ENCODE measurements at places on chromosomes 11 and 22. TPM values are rescaled to one million over a fixed set of nuclear protein-coding genes. Genes with fewer than 3 reads are reported as not detected.

- DNase-seq, result peak; percentile 89
- peaks cover 8% of the 10 kb centered on the region for H3K36me3 ChIP-seq
- H3K4me1 ChIP-seq, result peaks cover 18% of the 10 kb centered on the region
- H3K27me3 ChIP-seq, result no peaks in the 10 kb centered on the region
Observed at GRCh38 chr11:129853518-129854231, 38.0 kb downstream of the TMEM45B start.

DNA sequence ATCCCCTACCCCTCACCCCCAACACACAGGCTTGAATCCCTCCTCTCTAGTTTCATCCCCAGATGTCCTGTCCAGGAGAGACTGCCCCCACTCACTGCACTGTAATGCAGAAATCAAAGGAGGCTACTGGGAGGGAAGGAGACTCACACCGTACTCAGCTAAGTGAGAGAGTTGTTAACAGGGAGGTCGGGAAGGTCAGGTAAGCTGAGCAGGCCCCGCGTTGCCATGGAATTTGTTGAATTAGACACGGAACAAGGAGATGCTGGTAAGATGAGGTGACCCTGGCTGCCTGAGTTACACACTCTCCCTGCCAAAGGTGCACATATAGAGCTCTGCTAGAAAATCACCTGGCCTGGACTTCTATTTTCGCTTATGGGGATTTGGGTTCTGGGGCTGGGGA lies 197.9 kb downstream of the NXPE2 start:
- peaks cover 5% of the 10 kb centered on the region for H3K27me3 ChIP-seq
- no peak for DNase-seq
- no peaks in the 10 kb centered on the region for H3K4me1 ChIP-seq
- no peak overlapping the region for H3K27ac ChIP-seq
- H3K4me3 ChIP-seq, result no peak overlapping the region

DNA sequence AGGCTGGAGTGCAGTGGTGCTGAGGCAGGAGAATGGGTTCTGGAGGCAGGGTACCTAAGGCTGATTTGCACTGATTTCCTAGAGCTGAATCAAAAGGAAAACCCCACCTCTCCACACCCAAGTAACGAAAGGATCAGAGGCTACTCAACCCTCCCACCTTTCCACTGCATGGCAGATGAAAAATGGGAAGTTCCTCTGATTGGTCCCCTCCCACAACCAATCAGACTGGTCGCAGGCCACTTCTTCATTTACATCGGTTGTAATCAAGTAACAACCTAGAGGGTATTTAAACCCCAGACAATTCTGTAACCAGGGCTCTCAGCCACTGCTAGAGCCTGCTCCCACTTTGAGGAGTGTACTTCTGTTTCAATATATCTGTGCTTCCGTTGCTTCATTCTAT lies 18.6 kb upstream of the PARVB start:
- no peaks in the 10 kb centered on the region for H3K36me3 ChIP-seq
- no peaks in the 10 kb centered on the region for H3K27me3 ChIP-seq
- H3K27ac ChIP-seq, result no peak overlapping the region
- no peak overlapping the region for H3K4me3 ChIP-seq
- no peak for DNase-seq

DNA sequence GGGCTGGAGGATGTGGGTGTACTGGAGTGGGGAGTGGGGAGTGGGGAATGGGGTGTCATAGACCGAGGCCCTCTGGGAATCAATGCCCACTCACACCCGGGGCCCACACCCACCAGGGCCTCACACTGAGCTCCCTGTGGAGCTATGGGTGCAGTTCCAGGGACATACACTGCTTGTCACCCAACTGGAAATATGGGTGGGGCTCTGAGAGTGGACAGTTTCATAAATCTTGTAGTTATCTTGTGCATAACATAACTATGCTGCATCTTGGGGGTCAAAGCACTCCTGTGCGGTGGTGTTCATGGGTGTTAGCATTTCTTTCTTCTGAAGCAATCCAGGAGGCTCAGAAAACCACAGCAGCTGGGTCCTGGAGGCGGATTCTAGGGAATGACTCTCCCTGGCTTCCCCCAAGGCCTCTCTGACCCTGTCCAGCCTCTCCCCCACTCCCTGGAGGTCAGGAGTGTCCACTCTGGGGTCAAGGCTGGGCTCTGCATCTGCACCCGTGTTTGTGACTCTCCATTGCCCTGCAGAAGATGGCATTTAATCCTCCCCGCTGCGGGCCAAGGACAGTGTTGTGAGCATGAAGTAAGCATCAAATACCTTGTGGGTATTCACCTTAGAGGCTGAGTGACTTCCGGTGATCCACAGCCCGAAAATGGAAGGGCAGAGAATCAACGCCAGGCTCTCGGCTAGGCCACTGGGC lies 172.5 kb downstream of the CTTN start:
- H3K4me1 ChIP-seq, result no peaks in the 10 kb centered on the region
- no peaks in the 10 kb centered on the region for H3K36me3 ChIP-seq
- H3K27me3 ChIP-seq, result no peaks in the 10 kb centered on the region
- no peak overlapping the region for H3K4me3 ChIP-seq
- DNase-seq, result no peak
- no peak overlapping the region for H3K27ac ChIP-seq

GRCh38 chr22:49366437-49366836 lies 461.2 kb downstream of the BRD1 start:
- no peaks in the 10 kb centered on the region for H3K4me1 ChIP-seq
- no peak overlapping the region for H3K27ac ChIP-seq
- DNase-seq, result no peak
- peaks cover 20% of the 10 kb centered on the region for H3K27me3 ChIP-seq
- H3K4me3 ChIP-seq, result no peak overlapping the region

DNA sequence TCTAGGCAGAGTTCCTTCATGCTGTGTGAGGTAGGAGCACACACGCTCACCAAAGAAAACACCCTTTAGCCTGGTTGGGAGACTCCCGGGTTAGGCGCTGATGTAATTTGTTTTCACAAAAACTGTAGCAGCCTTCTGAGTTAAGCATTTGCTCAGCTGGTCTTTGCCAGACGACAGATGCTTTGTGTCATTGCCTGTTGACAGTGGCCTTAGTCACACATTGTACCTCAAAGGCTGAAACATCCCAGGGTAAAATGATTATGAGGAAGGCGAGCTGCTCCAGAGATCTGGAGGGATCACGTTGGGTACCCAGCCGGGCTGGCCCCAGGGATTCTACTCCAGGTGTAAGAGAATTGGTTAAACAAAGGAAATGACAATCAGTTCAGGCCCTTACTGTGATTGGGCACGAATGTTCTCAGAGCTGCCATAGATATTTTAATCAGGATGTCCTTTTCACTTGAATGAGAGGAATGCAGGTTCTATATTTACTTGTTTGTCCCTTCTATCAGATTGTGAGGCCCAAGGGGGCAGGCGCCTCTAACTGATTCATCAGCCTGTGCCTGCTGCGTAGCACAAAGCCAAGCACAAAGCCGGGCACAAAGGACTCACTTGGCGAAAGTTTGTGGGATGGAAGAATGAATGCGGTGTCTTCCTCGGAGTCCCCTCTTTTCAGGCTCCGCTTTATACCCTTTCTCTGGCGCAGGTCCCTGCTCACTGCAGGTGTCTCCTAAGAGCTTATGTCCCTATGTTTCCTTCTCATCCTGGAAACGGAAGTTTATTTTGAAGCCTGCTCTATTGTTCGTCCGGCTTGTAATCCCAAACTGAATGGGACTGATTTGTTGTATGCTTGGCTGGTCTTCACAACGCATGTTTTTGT lies 47.1 kb downstream of the ADM start:
- H3K4me3 ChIP-seq, result no peak overlapping the region
- H3K4me1 ChIP-seq, result peaks cover 14% of the 10 kb centered on the region
- peak; percentile 90 for DNase-seq
- no peaks in the 10 kb centered on the region for H3K36me3 ChIP-seq
- no peaks in the 10 kb centered on the region for H3K27me3 ChIP-seq
- peak overlapping the region; percentile 71 for H3K27ac ChIP-seq

- H3K4me3 ChIP-seq, result no peak overlapping the region
- H3K27ac ChIP-seq, result no peak overlapping the region
- H3K36me3 ChIP-seq, result no peaks in the 10 kb centered on the region
- peaks cover 7% of the 10 kb centered on the region for H3K27me3 ChIP-seq
Observed at GRCh38 chr22:33104147-33104854, 46.1 kb upstream of the SYN3 start.

- peak overlapping the region; percentile 92 for H3K27ac ChIP-seq
- DNase-seq, result no peak
- H3K4me1 ChIP-seq, result peaks cover 27% of the 10 kb centered on the region
- H3K27me3 ChIP-seq, result no peaks in the 10 kb centered on the region
- H3K36me3 ChIP-seq, result peaks cover 21% of the 10 kb centered on the region
- H3K4me3 ChIP-seq, result peak overlapping the region; percentile 85
Observed at GRCh38 chr11:83195649-83196048, 2.1 kb downstream of the ANKRD42 start.

- no peaks in the 10 kb centered on the region for H3K36me3 ChIP-seq
- peaks cover 29% of the 10 kb centered on the region for H3K4me1 ChIP-seq
- H3K4me3 ChIP-seq, result peak within 1 kb of the TSS; percentile 24
- H3K27ac ChIP-seq, result no peak within 1 kb of the TSS
Observed at GRCh38 chr11:109421981-109422869, at the start of gene C11orf87. TSS of gene C11orf87 (plus strand) at chr11:109422190. CDS start at chr11:109423634, 1,444 bp downstream.

DNA sequence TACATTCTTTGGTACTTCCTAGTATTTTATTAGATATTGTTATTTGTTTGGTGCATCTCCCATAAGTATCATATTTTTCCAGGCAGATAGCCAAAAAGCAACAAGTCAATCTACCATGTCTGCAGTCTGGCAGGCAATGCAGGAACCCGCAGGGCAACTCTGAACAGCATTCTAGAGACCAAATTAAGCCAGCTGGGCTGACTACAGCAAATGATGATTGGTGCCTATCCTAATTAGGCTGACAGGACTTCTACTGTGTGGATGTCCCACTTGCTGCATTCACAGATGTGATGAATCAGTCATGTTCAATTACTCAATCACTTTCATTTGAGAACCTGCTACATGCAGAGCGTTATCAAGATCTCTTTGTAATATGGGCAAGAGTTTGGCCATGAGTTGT lies 40.3 kb upstream of the AMOTL1 start:
- H3K27me3 ChIP-seq, result no peaks in the 10 kb centered on the region
- no peak overlapping the region for H3K4me3 ChIP-seq
- no peaks in the 10 kb centered on the region for H3K4me1 ChIP-seq
- no peak for DNase-seq

GRCh38 chr11:59212744-59213631 lies at the start of gene MPEG1:
TSS of gene MPEG1 (minus strand) at chr11:59212927. CDS start at chr11:59212865, 62 bp downstream.
- DNase-seq, result no peak
- H3K27me3 ChIP-seq, result no peaks in the 10 kb centered on the region
- H3K27ac ChIP-seq, result no peak within 1 kb of the TSS
- no peaks in the 10 kb centered on the region for H3K36me3 ChIP-seq

- H3K27ac ChIP-seq, result no peak overlapping the region
- no peak overlapping the region for H3K4me3 ChIP-seq
- DNase-seq, result no peak
- no peaks in the 10 kb centered on the region for H3K4me1 ChIP-seq
- peaks cover 14% of the 10 kb centered on the region for H3K36me3 ChIP-seq
Observed at GRCh38 chr22:19260804-19261203, 30.7 kb downstream of the CLTCL1 start.

DNA sequence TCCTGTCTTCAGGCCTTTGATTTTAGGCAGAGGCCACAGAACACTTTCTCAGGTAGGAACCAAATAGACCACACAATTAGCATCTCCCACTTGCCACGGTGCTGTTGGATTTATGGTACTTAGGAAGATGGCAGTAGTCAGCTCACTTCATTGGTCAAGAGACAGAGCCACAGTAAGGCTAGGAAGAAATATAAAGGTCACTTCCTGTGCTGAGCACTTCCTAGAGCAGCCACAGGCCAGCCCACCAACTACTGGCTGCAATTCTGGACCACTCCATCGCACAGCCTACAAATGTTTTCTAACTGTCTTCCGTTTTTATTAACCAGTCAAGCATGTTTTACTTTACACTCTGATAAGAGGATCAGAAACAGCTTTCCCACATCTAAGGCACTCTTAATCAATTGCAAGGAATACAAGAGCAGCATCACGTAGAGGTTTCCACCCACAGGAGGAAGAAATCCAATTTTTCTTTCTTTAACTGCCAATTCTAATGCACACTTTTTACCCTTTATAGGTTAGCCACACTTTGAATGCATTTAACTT lies 54.7 kb downstream of the ABTB2 start:
- DNase-seq, result no peak
- H3K27me3 ChIP-seq, result no peaks in the 10 kb centered on the region
- peaks cover 6% of the 10 kb centered on the region for H3K4me1 ChIP-seq
- no peak overlapping the region for H3K27ac ChIP-seq
- H3K4me3 ChIP-seq, result no peak overlapping the region

DNA sequence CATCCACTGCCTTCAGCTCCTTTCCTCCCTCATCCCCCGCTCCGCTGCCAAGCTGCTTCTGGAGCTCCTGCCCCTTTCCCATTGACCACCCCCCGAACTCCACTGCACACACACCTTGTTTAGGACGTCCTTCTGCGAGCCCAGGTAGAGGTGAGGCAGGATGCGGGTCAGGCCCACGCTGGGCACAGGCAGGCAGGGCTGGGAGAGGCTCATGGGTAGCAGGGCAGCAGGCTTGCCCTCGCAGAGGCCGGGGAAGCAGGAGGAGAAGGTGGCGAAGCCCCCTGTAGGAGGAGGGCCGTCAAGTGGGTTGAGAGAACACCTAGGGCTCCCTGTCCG lies 13.3 kb downstream of the DUSP8 start:
- no peak overlapping the region for H3K4me3 ChIP-seq
- no peaks in the 10 kb centered on the region for H3K27me3 ChIP-seq
- peaks cover 28% of the 10 kb centered on the region for H3K36me3 ChIP-seq
- H3K4me1 ChIP-seq, result peaks cover 30% of the 10 kb centered on the region

DNA sequence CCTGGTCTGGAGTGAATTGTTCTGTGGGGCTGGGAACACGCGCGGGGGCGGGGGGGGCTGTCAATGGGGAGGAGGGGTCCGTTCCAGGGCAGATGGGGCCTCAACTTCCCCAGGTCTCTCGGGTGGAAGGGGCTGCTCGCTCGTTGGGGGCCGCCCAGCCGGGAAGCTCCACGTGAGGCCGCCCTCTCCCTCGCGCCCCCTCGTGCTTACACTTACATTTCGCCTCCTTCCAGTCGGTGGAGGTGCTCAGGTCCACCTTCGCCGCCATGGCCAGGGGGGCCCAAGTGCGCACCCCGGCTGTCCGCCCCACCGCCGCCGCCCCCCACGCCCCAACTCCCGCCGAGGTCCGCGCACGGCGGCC lies 452 bp downstream of the MACROD1 start:
- H3K4me1 ChIP-seq, result peaks cover 26% of the 10 kb centered on the region
- H3K36me3 ChIP-seq, result no peaks in the 10 kb centered on the region
- DNase-seq, result peak; percentile 65

GRCh38 chr11:2306877-2307500 lies 5.2 kb downstream of the TSPAN32 start:
- no peaks in the 10 kb centered on the region for H3K27me3 ChIP-seq
- peak overlapping the region; percentile 89 for H3K27ac ChIP-seq
- DNase-seq, result no peak
- no peak overlapping the region for H3K4me3 ChIP-seq
- H3K36me3 ChIP-seq, result no peaks in the 10 kb centered on the region
- peaks cover 53% of the 10 kb centered on the region for H3K4me1 ChIP-seq

Gene NRIP3
- 2.2 TPM for total RNA-seq

Gene SMTNL1
- total RNA-seq, result not detected

Gene RIMBP3B
- not detected for total RNA-seq

Gene DDX17
- 485 TPM for total RNA-seq

Gene PAMR1
- not detected for total RNA-seq

Data from stomach (tissue), 19 donors.